ENCODE measurements at places on chromosomes 4 and X.
A peak's percentile ranks its signal among the peaks of the same experiment; 100 is the strongest.

GRCh38 chr4:140870427-140870826 is 114.2 kb upstream of the TBC1D9 start:
- DNase-seq = no peak

DNA sequence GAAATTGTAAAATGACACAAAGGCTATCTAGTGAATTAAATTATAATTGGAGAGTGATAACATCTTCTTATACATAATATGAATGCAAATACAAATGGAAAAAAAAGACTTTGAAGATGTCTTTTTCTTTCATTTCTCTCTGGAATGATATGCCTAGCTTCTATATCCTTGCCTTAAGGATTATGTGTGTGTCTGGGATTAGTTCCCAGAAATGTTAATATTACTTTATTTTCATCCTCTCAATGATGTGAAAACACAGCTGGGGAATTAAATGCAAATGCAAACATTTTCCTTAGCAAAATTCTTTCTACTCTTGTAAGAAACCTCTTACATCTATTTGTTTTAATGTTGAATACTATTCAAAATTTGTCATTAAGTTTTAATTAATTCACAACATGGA is 441.9 kb downstream of the FSTL5 start:
- DNase-seq = no peak

GRCh38 chrX:148664995-148665394 is 164.6 kb downstream of the AFF2 start:
- DNase-seq = no peak

DNA sequence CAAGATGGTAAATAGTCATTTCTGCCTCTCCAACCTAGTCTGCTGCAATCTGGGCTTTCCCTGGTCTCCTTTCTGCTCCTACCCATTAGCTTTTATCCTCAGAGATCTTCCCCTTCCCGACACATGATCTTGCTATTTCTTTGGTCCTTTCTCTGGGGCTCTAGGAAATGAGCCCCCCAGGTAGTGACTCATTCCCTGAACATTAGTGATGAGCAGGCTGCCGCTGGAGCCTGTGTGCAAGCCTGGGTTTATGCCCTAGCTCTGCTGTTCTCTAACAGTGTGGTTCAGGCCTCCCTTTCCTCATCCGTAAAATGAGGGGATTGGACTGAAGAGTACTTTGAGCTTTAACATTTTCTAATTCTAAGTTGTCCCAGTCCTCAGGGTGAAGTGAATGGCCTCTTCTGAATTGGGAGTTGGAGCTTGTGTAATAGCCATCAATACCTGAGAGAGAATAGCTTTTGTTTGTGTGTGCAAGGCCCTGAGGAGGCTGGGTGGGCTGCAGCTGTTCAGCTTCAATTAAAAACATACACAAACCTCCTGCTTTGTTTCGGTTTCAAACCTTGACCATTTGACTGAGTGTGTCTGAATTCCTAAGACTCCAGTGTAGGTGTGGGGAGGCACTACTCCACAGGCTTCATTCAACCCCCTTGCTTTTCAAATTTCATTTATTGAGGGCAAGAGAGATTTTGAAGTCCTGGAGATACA is 115.6 kb upstream of the SCML1 start:
- DNase-seq = no peak

GRCh38 chr4:83947830-83948193 is 411.9 kb downstream of the GPAT3 start:
- DNase-seq = no peak

- DNase-seq = no peak
Measured at GRCh38 chr4:144357975-144358374, 217.5 kb upstream of the GYPA start.

GRCh38 chrX:12441381-12442128 is 303.3 kb downstream of the FRMPD4 start:
- DNase-seq = no peak

DNA sequence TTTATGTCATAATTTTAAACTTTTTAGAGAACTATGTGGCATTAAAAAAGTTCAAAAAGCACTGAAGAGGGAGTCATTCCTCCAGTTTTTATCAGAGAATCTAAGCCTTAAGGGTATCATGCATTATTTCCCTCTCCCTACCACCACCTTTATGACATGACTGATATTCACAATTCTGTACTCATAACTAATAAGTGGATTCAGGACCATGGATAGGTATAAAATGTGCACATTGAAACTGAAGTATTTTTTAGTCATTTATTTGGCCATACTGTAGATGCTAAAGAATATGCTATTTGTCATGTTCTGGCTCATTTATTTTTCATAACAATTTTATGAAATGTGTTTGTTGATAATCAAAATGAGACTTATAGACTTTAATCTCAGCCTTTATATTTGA is 897.5 kb upstream of the AGA start:
- DNase-seq = no peak

DNA sequence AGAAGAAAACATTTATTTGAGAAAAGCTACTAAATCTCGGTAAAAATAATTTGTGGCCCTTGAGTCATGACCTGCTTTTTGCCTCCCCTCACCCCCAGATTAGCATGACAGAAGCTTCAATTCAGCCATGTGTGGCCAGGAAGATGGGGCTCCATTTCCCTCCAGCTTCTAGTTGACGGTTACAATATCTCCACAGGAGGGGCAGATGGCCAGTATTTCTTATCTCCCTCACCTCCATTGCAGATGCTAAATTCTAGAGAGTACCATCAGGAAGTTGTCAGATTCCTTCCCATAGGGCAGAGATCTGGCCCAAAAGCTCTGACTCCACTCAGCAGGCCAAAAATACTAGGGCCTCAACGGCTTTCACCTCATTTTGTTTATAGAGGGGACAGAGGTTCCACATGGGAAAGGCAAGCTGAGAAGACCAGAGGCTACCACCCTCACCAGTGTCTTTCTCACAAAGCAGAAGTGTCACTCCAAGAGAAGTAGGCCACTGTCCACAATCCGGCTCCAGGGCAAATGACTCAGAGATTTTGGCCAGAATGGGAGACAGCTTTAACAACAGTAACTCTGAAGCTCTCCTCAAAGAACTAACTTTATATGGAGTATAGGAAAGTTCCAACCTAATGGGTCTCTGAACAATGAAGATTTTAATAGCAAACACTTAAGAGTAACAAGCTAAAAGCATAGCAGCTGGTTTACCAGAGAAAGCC is 108.3 kb downstream of the TBC1D19 start:
- no peak for DNase-seq

DNA sequence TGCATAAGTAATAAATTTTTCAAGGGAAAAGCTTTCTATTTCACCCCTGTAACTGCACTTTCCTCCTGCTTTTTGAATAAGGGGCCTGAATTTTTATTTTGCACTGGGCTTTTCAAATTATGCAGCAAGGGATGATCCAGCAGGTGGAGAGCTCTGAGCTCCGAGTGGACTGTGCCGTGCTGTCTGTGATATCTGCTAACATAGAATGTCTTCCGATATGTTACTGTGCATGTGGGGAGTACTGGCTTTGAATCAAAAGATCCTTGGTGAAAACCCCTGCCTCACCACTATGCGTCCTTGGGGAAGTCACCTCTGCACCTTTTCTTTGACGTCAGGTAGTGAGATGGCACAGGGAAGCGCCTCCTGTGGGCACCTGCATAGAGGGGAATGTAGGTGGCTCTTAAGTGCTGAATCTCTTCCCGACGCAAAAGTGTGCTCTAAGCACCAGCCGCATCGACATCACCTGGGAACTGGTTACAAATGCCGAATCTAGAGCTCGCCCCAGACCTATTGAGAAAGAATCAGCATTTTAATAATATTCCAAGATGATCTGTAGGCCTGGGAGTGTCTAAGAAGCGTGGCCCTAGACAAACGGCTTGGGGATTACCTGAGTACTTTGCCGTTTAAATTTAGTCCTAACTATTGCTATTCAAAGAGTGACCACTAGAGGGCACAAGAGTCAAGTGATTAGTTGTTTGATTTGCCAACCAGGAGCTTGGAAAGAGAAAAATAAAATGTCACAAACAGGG is 19.2 kb upstream of the WFS1 start:
- DNase-seq = no peak

DNA sequence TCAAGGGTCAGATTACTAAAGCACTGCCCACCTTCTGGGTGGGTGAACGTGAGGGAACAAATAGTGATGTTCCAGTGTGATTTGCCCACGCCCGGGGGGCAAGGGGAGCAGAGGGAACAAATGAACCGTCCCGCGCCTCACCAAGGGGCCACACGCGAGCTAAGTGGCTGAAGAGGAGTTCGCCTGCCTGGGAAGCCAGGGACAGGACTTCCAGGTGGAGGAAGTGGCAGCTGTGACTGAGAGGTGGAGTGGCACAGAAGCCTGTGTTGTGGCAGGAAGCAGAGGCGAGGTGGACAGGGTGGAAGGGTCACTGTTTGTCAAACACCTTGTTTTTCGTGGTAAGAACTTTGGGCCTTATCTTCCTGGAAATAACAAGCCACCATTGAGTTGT is 9.0 kb upstream of the SORBS2 start:
- no peak for DNase-seq

- no peak for DNase-seq
Measured at GRCh38 chr4:112923516-112923915, 125.9 kb upstream of the ANK2 start.

DNA sequence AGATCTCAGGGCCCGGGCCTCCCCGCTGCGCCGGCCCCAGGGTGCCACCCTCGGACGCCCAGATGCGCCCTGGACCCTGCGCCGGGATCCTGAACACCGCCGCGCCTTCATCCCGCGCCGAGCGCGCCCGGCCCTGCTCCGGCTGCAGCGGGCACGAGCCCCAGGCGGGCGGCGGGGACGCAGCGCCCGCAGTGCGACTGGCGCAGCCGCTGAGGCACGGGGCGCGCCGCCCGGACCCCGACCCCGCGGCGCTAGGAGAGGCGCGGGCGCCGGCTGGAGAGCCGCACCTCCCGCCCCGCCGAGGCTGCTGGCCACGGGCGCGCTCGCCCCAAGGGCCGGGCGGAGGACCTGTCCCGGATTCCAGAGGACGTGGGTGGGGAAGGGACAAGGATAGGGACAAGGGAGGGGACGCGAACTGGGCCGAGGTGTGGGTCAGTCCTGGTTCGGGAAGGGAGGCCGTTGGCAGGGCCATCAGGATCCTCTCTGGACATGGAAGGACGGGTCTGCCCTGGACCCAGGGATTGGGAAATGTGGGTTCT is 1.1 kb downstream of the ZFYVE28 start:
- peak; percentile 13 for DNase-seq

- DNase-seq = no peak
Measured at GRCh38 chr4:59650861-59651260, 1549.3 kb upstream of the ADGRL3 start.

DNA sequence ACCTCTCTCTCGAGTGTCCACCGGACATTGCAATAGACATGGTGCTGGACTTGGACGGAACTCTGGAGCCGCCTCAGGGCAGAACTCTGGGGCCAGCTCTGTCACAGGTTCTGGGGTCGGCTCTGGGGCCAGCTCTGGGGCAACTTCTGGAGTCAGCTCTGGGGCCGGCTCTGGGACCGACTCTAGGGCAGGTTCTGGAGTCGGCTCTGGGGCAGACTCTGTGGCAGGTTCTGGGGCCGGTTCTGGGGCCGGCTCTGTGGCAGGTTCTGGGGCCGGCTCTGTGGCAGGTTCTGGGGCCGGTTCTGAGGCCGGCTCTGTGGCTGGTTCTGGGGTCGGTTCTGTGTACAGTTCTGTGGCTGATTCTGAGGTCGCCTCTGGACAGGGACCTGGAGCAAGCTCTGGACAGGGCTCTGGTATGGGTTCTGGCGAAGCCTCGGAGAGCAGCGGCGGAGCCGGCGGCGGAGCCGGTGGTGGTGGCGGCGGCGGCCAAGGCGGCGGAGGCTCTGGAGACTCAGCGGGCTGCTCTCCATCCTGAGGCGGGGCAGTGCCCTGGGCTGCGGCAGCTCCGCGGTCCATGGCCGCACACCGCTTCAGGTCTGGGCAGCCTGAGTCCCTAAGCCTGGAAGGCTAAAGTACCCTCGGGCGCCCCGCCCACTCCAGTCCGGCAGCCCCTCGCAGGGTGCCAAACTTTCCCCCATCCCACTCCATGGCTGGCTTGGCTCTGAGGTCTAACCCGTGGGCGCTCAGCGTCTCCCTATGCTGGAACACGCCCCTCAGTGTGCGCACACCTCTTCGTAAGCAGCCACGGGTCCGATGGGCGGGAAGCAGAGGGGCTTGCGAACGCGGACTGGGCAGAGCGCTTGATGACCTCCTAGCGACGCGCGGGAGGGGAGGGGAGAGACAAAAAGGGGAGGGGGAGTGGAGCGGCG is at the start of gene DGKK:
Gene DGKK, minus strand, starts transcription at position 723 of the 929 bp plus-strand sequence. Its CDS starts 147 bp downstream, at position 576.
- DNase-seq = no peak

DNA sequence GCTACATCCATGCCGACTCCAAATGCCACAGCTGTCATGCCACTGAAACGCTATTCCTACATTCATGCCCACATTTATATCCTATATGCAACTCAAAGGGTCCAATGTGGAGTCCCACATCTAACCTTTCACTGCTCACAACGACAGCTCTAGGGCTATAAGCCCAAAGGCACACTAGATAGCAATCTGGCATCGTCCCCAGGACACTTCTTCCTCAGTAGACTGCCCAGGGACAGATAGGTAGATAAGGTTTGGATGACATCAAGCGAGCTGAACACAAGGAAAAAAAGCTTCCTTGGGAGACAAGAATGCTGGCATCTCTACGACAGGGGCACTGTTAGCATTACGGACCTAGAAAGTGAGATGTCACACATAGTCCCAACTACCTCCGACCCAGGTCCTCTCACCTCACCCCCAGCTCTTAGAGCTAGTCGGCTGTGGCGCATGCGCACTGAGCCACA is 685 bp downstream of the RAB9B start:
- peak; percentile 45 for DNase-seq

DNA sequence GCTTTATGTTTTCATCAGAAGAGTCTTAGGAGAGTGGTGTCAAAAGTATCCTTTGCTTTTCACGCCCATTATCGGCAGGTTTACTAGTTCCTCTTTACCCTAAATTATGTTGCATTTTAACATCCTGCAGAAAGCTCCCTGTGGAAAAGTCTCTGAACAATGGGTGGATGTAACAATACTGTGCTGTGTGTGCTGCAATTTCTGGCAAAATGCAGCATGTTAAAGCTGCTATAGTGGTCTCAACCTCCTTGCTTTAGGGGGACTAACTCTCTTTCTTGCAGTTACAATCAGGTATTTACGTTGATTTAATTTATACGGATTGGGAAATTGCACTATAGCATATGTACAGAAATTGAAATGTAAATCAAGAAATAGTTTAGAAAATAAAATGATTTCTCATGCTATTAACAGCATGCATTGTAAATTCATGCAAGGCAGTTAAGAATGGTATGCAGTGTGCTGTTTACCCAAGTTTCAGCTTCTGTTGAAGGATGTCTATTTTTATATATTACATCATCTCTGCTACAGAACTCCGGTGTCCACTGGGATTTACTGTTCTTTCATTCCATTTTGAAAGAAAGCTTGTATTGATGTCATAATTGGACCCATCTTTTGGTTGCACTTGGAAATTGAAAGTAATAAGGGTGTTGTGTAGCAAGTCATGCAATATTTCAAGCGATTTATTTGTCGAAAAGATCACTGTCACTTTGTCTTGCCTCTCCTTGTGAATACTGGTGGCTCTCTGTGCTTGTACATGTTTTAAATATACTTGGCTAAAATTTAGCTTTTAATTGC is 145.7 kb downstream of the RAPGEF2 start:
- DNase-seq = no peak

- DNase-seq = no peak
Measured at GRCh38 chr4:37802068-37802666, 24.3 kb upstream of the PGM2 start.
